ENCODE measurements at places on chromosomes 2 and 18.

- DNase-seq = no peak
These were observed 6.5 kb downstream of the PIAS2 start for GRCh38 chr18:46910856-46911255.

- no peak for DNase-seq
These were observed 47.8 kb downstream of the TRAPPC12 start for GRCh38 chr2:3427272-3427671.

DNA sequence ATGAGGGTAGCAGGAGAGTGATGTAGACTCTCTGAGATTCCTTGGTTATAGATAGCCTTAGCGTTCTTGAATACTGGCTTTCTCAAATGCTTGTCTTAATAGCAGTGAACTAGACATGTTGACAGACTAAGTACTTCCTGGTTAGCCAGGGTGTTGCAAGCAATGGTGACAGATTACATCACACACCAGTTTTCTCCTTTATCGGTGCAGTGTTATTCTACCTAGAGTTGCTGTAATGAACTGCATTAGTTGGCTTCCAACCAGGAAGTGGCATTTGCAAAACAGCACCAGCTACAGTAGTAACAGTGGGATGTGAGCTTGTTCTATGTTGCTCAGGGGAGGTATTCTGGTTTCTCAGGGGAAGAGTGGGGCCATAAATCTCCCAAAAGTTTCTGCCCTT is 582.2 kb upstream of the DDX18 start:
- no peak for DNase-seq

GRCh38 chr18:52150050-52150449 is 189.9 kb upstream of the DCC start:
- no peak for DNase-seq

DNA sequence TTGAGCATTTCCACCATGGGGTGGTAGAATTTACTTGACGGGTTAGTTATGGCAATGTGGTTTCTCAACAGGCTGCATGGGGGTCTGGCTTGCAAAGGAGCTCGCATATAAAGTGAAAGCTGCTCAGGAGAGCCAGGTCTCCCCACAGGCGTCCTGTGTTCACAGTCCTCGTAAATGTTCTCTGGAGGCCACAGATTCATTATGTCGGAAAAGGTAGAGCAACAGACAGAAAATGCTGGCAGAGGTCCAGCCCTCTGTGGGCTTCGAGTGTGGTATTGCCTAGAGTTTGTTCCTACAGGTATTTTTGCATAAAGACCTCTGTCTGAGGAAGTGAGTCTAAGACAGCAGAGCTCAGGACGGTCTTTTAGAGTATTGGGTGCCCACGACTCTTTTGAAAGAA is 96.4 kb downstream of the CDCA7 start:
- no peak for DNase-seq

- no peak for DNase-seq
These were observed 135.4 kb downstream of the ABCA12 start for GRCh38 chr2:215003001-215003400.

- DNase-seq = no peak
These were observed 69.9 kb downstream of the KCNH7 start for GRCh38 chr2:162768656-162769055.

- no peak for DNase-seq
These were observed 2.4 kb upstream of the CETN1 start for GRCh38 chr18:577643-578375.

Measured in suprapubic skin (tissue), 4 donors.